ENCODE measurements at places on chromosomes 5 and 9. TPM values are rescaled to one million over a fixed set of nuclear protein-coding genes. Genes with fewer than 3 reads are reported as not detected.

The ITK gene
- not detected for total RNA-seq

The HACD4 gene
- total RNA-seq = 5.7 TPM

DNA sequence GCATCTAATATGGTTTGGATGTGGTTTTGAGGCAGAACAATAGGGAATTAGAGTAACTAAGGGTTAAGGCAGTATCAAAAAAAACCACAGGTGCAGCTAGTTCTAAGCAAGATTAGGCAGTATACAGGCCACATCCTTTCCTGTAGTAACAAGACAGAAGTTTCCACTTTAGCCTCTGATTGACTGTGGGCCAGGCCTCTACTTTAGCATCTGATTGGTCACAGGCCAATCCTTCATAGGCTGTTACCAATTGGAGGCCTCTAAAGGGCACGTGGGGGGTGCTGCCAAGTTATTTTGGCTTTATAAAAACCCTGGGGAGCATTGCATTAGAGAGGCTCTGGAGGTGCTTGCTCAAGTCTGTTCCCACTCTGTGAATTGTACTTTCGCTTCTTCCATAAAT lies 144.1 kb upstream of the ST8SIA4 start:
- DNase-seq = no peak
- no peaks in the 10 kb centered on the region for H3K27me3 ChIP-seq
- no peak overlapping the region for H3K4me3 ChIP-seq
- H3K27ac ChIP-seq = no peak overlapping the region
- H3K4me1 ChIP-seq = no peaks in the 10 kb centered on the region

GRCh38 chr5:82749461-82749820 lies 327.8 kb downstream of the TMEM167A start:
- no peak overlapping the region for H3K4me3 ChIP-seq
- DNase-seq = no peak
- peaks cover 3% of the 10 kb centered on the region for H3K27me3 ChIP-seq
- peaks cover 27% of the 10 kb centered on the region for H3K4me1 ChIP-seq
- H3K27ac ChIP-seq = peak overlapping the region; percentile 86
- H3K36me3 ChIP-seq = no peaks in the 10 kb centered on the region
